Airway epithelial cell (primary cell): ENCODE measurements at places on chromosomes 12 and 14. TPM values are rescaled to one million over a fixed set of nuclear protein-coding genes. Genes with fewer than 3 reads are reported as not detected.

EXOC3L4 gene
- total RNA-seq: not detected in 2 replicates

ATG14 gene
- 3.7 and 4.2 TPM in 2 replicates for total RNA-seq

TMEM119 gene
- total RNA-seq: 0.05 and 0.35 TPM in 2 replicates

C12orf43 gene
- total RNA-seq: 9.3 and 10.6 TPM in 2 replicates

OR4K17 gene
- not detected in 2 replicates for total RNA-seq

KLRC3 gene
- total RNA-seq: 0.79 and 0.99 TPM in 2 replicates

ZNF839 gene
- total RNA-seq: 10.7 and 12.9 TPM in 2 replicates

KIF26A gene
- 0.99 and 1.7 TPM in 2 replicates for total RNA-seq

DUSP6 gene
- total RNA-seq: 76.9 and 106 TPM in 2 replicates

PNP gene
- total RNA-seq: 128 and 138 TPM in 2 replicates

GLI1 gene
- 0.05 and 0.21 TPM in 2 replicates for total RNA-seq

TAS2R19 gene
- 0.65 TPM in 1 of 2 replicates, not detected in the other for total RNA-seq

LMBR1L gene
- 13.4 and 20.5 TPM in 2 replicates for total RNA-seq

ACYP1 gene
- total RNA-seq: 12.8 and 14.0 TPM in 2 replicates

C12orf42 gene
- not detected in 2 replicates for total RNA-seq

ADAMTS20 gene
- total RNA-seq: not detected in 2 replicates

BAG5 gene
- 26.1 and 26.6 TPM in 2 replicates for total RNA-seq

ANKRD9 gene
- total RNA-seq: 46.3 and 72.0 TPM in 2 replicates

SLC6A15 gene
- total RNA-seq: 13.4 and 15.0 TPM in 2 replicates

PLEKHG7 gene
- total RNA-seq: not detected in 2 replicates

PGF gene
- total RNA-seq: 51.8 and 57.1 TPM in 2 replicates

PRH2 gene
- total RNA-seq: not detected in 2 replicates

TDRD9 gene
- total RNA-seq: 0.74 and 0.92 TPM in 2 replicates

P2RX7 gene
- 0.05 and 0.56 TPM in 2 replicates for total RNA-seq

ANKRD33 gene
- not detected in 2 replicates for total RNA-seq

COQ6 gene
- total RNA-seq: 10.8 and 26.3 TPM in 2 replicates

CRIP2 gene
- 164 and 186 TPM in 2 replicates for total RNA-seq

OR10G2 gene
- total RNA-seq: not detected in 2 replicates

GLIPR1L1 gene
- not detected in 2 replicates for total RNA-seq
